Smooth muscle cell of trachea (primary cell): ENCODE measurements at places on chromosomes 7 and 10. TPM values are rescaled to one million over a fixed set of nuclear protein-coding genes. Genes with fewer than 3 reads are reported as not detected.

The UPK3B gene
- 0.44 TPM in 1 of 2 replicates, not detected in the other for total RNA-seq

The EFCAB10 gene
- not detected in 2 replicates for total RNA-seq

The HSPA12A gene
- 9.0 and 11.4 TPM in 2 replicates for total RNA-seq

The ST8SIA6 gene
- total RNA-seq: 0.17 TPM in 1 of 2 replicates, not detected in the other

The C7orf57 gene
- not detected in 2 replicates for total RNA-seq

The C10orf62 gene
- 0.15 TPM in 1 of 2 replicates, not detected in the other for total RNA-seq

The ITIH5 gene
- under 0.01 and 2.8 TPM in 2 replicates for total RNA-seq

The GNG11 gene
- total RNA-seq: 18.7 and 53.7 TPM in 2 replicates

The AGBL3 gene
- 0.83 and 1.7 TPM in 2 replicates for total RNA-seq

The PLPP4 gene
- total RNA-seq: 0.99 and 1.2 TPM in 2 replicates

The HIP1 gene
- 12.1 and 19.4 TPM in 2 replicates for total RNA-seq

The TRPV5 gene
- not detected in 2 replicates for total RNA-seq

The TRIM74 gene
- not detected in 2 replicates for total RNA-seq

The KAZALD1 gene
- total RNA-seq: 39.0 and 58.2 TPM in 2 replicates

The HDAC9 gene
- total RNA-seq: 5.2 and 10.3 TPM in 2 replicates

The IFIT1B gene
- total RNA-seq: not detected in 2 replicates

The BMPER gene
- total RNA-seq: 2.9 and 11.2 TPM in 2 replicates

The OR9A2 gene
- not detected in 2 replicates for total RNA-seq

The PNLIP gene
- not detected in 2 replicates for total RNA-seq

The CELF2 gene
- total RNA-seq: 21.1 and 42.2 TPM in 2 replicates

The VSTM2A gene
- total RNA-seq: not detected in 2 replicates
